CD4-positive, alpha-beta T cell treated with Interleukin-15 for 4 hours (primary cell): ENCODE measurements at places on chromosomes 5 and 9.

GRCh38 chr5:132095077-132095410 lies 21.5 kb downstream of the CSF2 start:
- DNase-seq = no peak

DNA sequence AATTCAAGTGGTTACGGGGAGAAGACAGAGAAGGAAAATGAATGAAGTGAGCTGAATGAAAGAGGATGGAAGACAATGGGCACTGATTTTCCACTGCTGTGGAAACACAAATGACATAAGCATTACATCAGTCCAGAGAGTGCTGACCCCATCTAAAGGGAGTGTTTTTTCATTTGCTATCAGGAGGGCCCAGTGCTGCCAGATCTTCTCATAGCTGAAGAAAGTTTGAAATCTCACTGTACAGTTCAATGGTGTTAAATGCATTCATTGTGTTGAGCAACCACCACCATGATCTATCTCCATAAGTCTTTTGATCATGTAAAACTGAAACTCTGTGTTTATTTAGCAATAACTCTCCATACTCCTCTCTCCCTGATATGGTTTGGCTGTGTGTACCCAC lies 41.5 kb upstream of the STARD4 start:
- no peak for DNase-seq

DNA sequence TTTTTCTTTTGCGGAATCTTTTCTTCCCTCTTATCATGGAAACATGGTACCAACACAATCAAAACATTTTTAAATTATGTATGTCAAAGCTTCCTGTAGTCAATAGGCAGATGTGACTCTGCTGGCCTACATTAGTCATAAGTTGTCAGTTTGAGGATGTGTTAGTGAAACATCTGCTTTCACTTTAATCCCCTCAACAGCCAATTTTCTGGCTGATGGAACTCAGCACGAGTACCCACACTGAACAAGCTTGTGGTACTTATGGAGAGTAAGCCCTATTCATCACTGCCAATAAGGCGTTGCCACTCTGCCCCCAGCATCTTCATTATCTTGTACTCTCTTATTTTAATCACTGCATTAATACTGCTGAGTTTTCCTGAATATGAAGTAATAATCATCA lies 1034.4 kb downstream of the CDH9 start:
- DNase-seq = no peak

GRCh38 chr5:129629575-129629974 lies 118.3 kb upstream of the MINAR2 start:
- no peak for DNase-seq

DNA sequence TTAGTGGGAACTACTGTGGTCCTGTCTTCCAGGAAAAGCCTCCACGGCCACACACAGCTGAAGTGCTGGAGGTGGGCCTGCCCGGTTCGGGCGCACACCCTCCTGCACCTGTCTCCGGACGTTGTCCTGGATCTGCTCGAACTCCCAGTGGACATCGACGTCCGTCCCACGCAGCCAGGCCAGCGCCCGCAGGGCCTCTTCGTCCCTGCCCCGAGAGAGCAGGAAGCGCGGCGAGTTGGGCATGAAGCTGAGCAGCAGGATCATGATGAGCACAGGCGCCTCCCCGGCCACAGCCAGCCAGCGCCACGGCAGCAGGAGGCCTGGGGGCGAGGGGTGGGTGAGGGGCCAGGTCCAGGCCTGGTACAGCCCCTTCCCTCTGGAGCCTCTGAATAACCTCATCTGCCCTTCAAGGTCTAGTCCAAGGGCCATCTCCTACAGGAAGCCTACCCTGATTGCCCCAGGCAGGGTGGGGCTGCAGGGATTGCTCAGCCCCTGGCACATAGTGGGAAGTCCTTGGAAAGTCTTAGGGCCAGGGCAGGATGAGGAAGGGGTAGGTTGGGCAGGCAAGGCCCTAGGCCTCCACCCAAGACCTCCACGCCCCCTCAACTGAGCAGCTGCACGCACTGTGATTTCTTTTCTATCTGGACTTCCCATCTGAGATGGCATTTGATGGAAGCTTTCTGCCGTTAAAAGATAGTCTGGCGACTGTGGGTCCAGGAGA lies 3.4 kb downstream of the SLC2A6 start:
- no peak for DNase-seq

DNA sequence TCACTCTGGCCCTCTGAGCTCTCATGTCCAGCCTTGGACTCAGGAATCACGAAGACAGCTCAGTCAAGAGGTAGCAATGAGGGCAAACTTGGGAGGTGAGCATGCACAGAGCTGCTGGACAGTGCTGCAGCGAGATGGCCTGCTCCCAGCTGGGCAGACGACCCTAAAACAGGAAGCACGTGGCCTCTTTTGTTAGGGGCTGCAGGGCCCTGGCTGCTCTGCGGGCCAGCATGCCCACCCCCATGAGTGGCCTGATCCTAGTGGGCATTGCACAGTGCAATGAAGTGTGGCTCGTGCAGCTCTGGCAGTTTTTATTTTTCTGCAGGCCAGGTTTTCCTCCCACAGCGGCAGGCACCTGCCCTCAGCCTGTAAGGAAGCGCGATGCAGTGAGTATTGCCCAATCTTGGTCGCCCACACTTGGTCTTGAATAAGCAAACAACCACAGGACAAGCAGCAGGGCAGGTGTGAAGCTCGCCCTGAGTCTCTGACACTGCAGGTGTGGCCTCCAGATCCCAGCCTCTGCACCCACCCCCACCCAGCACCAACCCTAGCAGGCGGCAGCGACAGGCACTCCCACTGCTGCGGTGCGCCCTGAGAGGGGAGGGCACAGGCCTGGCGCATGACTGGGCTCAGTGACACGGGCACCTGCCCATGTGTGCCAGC lies 60.8 kb downstream of the SEMA4D start:
- peak; percentile 72 for DNase-seq
